ENCODE measurements at places on chromosomes 2 and 18.
A peak's percentile ranks its signal among the peaks of the same experiment; 100 is the strongest.

GRCh38 chr2:39530411-39530866 lies 93.4 kb upstream of the MAP4K3 start:
- no peak for DNase-seq

GRCh38 chr2:152542995-152543481 lies 174.2 kb downstream of the PRPF40A start:
- DNase-seq, result peak; percentile 81

- DNase-seq, result no peak
Measured at GRCh38 chr18:23837591-23837990, 148.3 kb downstream of the LAMA3 start.

DNA sequence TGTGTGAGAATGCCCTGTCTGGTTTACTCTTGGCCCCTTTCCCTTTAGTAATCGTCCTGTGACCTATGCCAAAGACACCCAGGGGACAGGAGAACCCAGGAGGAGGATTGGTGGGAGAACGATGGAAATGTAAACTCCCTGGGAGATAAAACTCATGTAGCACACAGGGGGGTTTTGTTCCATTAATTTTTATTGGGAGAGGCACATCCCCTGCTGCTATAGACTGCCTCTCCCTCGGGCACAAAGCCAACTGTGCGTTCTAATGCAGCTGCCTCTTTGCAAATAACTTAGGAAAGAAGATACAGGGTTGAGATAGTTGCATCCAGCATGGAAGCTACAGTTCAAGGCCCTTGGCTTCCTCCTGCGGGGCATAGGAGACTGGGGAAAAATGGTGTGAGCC lies 489.6 kb downstream of the SLC4A3 start:
- no peak for DNase-seq

GRCh38 chr2:3491306-3491705 lies 28.0 kb downstream of the ADI1 start:
- DNase-seq, result no peak

- peak; percentile 38 for DNase-seq
Measured at GRCh38 chr2:110105608-110106467, 9.8 kb downstream of the MALL start.

- no peak for DNase-seq
Measured at GRCh38 chr18:62715759-62716615, 646 bp downstream of the PHLPP1 start.

GRCh38 chr2:190627448-190628412 lies 21.2 kb upstream of the NAB1 start:
- DNase-seq, result no peak

- DNase-seq, result no peak
Measured at GRCh38 chr18:13493725-13494124, 232.6 kb downstream of the FAM210A start.

GRCh38 chr2:234680688-234681619 lies 184.1 kb upstream of the ARL4C start:
- DNase-seq, result no peak

DNA sequence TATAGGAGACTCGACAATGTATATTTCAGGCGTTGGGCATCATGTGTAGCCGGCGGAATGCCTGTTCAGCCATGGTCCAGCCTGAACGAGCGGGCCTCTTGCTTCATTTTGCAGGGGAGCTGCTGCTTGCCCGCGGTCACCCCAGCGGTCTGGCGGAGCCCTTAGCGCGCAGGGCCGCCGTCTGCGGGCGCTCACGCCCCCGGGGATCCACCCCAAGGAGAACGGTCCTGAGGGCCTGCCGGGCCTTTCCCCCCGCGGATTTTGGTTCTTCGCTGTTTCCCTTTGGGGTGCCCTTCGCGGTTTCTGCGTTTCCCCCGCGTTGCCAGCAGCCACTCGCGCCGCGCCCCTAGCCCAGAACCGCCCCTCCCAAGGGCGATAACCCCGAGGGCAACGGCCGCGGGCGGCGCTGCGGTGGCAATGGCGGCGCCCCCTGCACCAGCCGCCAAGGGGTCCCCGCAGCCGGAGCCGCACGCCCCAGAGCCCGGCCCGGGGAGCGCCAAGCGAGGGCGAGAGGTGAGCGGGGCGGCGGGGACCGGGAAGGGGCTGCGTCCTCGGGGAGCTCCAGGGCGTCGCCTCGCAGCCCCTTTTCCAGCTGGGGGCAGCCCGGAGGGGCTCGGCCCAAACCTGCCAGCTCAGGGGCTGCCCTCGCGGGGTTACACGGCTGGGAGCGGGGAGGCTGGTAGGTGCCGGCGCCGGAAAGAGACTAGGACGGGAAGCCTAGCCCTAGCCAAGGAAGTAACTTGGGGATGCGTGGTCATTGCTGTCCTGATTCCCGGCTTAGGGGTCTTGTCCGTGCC lies at the start of gene MFSD2B:
Gene MFSD2B, plus strand, starts transcription at position 406 of the 797 bp plus-strand sequence. Its CDS starts 12 bp downstream, at position 418.
- DNase-seq, result no peak

DNA sequence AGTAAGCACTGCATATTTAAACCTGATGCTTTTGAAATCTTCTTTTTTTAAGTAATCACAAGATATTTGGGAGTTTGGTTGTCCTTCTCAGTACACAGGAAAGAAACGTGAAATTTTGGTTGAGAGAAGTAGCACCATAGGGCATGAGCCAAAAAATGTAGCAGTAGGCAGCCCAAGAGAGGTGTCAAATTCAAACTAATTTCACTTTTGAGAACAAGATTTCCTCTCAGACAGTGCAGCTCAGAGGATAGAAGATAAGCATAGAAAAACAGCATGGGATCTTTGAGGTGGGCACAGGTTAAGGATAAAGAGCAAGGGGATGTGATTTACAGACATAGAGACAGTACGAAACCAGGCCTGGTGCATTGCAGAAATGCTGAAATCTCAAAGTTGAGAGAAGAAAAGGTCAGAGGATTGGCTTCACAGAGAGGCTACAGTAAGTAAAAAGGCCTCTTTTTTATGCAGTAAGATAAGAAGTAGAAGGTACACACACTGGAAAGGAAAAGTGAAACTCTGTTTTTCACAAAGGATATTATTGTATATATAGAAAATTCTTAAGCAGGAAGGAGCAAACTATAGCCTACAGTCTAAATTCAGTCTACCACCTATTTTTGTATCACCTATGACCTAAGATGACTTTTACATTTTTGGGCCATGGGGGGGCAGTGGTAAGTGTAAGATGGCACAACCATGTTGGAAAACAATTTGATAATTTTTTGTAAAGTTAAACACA lies 89.8 kb downstream of the PKP4 start:
- no peak for DNase-seq

DNA sequence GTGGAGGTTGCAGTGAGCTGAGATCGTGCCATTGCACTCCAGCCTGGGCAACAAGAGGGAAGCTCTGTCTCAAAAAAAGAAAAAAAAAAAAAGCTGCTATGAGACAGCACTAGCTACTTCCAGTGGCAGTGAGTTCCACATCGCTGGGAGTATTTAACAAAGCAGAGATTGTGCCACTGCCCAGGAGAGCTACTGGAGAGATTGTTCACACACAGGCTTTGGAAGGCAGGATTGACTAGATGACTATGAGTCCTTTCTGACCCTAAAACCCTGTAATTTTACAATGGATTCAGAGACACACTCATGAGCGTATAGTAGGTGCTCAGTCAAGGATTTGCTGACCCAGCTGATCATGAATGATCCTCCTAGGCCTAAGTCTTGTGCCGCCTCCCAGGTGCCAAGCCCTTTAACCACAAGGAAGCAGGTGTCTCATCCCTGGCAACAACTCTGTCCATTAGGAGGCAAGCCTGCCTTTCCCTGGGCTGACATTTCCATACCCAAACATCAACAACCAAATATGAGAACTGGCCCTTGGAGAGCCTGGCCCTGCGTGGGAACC lies 45.0 kb upstream of the ODC1 start:
- no peak for DNase-seq

DNA sequence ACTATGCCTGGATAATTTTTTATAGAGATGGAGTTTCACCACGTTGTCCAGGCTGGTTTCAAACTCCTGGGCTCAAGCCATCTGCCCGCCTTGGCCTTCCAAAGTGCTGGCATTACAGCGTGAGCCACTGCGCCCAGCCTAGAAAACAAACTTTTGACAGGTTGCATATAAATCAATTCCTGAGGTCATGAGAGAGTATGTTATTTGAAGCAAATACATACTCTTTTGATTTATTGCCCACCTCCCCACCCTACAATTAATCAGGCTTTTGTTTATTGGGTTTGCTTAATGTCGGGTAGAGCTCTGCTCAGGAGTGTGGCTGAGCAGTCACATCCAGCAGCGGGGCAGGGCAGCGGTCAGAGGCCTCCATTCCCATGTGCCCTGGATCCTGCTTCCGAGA lies 37.9 kb upstream of the ASB1 start:
- no peak for DNase-seq

- DNase-seq, result no peak
Measured at GRCh38 chr2:230343747-230344146, 16.8 kb downstream of the SP140L start.

DNA sequence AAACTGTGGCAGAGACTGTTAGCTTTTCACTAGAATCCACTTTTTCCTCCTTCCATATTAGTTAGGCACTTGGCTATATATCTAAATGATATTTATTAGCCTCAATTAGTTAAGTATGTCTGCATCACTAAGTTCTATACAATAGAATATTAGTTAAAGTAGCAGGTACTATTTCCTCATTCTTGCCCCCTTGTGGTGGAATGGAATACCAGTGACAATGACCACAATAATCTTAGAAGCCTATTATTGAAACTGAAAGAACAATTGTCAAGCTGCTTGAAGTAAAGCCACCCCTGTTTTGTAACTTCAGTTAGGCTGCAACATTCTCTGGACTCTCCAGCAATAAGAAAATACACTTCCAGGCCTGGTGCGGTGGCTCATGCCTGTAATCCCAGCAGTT lies 476.3 kb upstream of the VWC2L start:
- peak; percentile 6 for DNase-seq

DNA sequence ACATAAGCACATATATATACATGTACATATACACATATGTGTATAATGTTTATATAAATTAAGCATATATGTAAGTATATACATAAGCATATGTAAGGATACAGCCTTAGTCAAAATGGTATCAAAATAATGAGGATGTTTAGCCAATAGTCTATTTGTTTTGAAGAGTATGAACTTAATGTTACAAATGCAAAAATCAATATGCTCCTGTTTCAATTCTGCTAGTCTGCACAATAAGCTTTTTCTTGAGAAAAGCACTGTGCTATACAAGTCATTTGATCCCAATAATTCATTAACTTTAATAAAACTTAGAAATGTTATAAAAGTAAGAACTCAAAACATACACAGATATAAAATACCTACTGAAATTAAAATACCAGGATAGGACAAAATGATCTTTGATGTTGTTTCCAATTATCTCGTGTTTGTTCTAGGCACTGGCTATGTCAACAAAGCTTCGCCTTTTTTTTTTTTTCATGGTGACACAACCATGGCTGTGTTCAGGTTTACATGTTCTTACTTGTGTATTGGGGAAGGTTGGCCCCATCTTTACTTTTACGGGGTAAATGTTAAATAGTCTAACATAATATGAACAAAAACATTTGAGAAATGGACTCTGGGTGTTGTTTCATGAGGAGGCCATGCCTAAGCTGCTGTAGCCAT lies 271.1 kb upstream of the CDH19 start:
- DNase-seq, result no peak

GRCh38 chr18:77109648-77110019 lies 22.9 kb downstream of the MBP start:
- no peak for DNase-seq

DNA sequence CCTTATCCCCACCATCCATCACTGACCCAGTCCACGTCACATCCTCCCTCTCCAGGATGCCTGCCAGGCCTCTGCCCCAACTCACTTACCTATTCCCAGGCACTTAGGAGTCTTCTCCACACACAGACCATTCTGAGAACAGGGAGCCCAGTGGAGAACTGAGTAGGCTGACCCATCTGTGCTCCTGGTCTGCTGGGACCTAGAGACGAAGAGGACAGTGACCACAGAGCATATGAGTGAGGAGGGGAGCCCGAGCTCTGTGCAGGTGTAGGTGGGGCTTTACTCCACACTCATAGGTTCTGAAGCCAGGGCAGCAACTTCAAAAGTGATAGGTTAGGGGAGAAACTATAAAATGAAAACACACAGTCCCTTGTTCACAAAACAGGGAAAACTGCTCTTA lies 130.0 kb downstream of the NDUFA10 start:
- DNase-seq, result no peak

- no peak for DNase-seq
Measured at GRCh38 chr2:48755473-48755872, at the start of gene LHCGR. Gene LHCGR, minus strand, starts transcription at chr2:48755724. Its CDS starts 53 bp downstream, at chr2:48755671.

- DNase-seq, result no peak
Measured at GRCh38 chr2:68027959-68028358, 34.8 kb downstream of the C1D start.

- no peak for DNase-seq
Measured at GRCh38 chr2:226439337-226439736, 360.3 kb downstream of the IRS1 start.

DNA sequence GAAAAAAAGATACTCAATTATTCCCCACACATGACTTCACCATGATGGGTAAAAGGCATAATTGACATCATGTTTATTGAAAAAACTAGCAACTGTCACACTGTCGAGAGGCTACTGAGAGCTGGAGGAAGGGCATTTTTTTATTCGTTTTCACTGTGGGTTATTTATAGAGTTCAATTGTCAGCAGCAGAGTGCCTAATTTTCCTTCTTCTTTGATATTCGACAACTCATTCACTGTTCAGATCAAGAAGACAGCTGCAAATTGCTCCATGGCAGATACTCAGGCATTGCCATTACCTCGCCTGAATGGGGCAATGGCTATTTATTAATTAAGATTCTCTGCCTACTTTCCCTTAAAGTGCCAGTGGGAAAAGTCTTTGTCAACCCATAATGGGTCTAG lies 197.5 kb upstream of the NRP2 start:
- no peak for DNase-seq

DNA sequence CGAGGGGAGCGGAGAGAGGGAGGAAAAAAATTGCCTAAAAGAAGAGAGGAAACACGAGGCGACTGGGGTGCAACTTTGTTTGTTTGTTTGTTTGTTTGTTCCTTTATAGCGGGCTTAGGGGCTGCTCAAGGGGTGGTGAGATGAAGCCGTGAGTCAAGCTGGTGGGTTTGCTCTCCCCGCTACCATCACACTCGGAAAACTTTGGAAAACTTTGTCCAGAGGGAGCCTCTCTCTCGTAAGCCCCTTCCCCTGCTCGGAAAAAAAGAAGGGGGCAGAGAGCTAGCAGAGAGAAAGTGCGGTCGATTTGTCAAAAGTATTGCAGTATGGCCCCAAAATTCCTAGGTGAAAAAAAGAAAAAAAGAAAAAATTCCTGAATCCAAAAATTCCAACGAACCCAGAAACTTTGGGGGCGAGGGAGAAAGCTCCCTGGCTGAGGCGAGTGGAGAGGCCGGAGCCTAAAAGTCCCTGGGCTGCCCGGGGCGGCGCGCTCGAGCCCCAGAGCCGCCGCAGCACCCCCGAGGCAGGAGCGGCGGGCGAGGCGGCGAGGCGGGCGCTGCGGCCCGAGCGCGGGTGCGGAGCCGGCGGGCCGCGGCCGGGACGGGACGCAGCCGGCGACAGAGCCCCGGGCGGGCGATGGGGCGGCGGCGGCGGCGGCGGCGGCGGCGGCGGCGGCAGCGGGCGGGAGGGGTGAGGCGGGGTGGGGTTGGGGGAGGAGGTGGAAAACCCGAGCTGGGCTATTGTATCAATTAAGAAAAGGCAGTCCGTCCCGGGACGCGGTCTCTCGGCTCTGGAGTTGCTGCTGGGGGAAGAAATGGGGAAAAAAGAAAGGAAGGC lies 558 bp upstream of the CYP26B1 start:
- no peak for DNase-seq

Data from HFF-Myc (cell line).